Activated CD4-positive, alpha-beta T cell treated with anti-CD3 and anti-CD28 coated beads for 4 hours (primary cell): ENCODE measurements at places on chromosomes 11 and 22.

DNA sequence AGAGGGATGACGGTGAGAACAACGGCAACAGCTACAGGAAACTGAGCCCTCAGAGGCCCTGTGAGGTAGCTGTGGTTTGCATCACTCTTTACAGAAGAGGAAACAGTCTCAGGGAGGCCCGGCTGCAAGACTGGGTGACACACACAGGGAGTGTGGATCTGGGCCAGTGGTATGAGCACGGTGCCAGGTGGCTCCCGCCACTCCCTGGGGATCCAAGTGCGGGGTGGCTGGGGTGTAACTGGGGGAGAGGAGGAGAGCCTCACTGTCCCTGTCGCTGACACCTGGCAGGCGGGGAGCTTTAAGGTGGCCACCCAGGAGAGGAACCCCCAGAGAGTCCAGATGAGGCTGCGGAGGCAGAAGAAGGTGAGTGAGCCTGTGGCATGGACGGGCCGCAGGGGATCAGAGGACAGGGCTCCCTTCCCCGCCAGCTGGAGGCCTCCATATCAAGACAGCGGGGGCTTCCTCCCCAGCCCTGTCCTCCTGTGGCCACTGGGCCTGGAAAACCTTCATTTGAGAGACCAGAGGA is 5.6 kb downstream of the RGL4 start:
- peak; percentile 70 for DNase-seq

DNA sequence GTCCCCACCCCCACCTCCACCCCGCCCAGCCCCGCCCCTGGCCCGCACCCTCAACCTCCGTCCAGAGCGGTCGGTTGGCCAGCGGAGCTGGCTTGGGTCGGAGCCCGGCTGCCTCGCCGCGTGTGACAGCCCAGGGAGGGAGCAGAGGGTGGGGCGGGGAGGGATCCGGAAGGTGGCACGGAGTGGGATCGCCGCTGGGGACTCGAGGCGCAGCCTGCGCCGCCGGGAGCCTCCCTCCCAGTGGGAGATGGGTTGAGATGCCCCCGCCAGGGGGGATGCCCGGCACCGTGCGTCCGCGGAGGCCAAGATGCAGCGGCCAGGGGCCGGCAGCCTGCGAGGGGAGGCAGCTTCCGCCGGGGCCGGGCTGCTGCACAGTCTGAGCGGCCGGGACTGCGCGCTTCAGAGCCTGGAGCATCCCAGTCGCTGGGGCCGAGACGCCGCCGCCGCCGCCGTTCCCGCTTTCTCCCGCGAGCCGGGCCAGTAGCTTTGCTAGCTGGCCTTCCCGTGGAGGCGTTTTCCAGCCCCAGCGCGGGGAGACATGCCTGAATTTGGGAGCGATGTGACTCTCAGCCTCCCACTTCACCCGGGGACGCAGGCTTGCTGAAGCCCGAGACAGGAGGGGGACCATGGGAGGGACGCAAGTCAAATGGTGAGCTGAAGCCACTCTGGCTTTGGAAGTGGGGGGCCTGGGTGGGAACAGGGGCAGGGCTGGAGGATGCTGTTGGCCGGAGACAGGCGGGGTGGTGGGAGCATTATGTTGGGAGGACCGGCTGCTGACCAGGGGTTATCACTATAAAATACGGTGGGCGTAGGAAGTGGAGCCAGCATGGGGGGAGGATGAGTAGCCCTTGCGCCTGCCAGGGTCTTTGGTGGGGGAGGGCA is 40.2 kb downstream of the DIXDC1 start:
- peak; percentile 1 for DNase-seq

GRCh38 chr11:132336781-132337535 is 966.5 kb downstream of the NTM start:
- DNase-seq: no peak

GRCh38 chr11:8368194-8368593 is 104.5 kb upstream of the LMO1 start:
- DNase-seq: no peak

- DNase-seq: no peak
Observed at GRCh38 chr11:92477686-92478085, 253.1 kb downstream of the FAT3 start.

DNA sequence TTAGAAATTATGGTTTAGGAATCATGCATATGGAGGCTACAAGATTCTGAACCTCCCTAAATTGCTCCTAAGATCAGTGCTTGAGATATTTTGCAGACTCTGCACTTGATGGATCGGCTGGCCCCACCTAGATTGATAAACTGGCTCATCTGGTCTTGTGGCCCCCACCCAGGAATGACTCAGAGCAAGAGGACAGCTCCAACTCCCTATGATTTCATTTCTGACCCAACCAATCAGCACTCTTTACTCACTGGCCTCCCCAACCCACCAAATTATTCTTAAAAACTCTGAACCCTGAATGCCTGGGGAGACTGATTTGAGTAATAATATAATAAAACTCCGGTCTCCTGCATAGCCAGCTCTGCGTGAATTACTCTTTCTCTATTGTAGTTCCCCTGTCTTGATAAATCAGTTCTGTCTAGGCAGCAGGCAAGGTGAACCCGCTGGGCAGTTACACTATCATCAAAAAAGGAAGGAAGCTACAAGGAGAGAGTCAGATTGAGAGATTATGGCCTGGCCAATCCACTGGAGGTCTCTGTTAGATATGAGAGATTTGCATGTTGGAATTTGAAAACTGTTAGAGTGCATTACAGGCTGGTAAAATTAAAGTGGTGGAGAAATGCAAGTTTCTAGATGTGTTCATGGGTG is 245.8 kb downstream of the CSNK2A3 start:
- no peak for DNase-seq

DNA sequence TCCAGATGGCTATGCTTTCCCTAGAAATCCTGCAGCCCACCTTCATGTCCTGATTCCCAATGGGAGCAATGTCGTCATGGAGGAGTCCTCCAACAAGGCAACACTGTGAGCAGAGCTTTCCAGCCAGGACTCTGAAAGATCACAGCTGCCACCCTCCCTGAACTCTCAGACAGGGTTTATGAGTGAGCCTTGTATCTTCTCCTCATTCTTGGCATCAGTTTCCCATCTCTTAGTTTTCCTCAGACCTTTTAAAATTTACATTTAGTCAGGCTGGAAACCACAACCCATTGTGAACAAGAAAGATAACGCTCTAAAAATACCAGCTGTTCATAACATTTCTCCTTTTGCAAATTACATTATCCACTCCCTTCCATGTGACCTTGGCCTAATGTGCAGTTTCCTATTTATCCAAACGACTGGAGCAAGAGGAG is 15.6 kb upstream of the LYVE1 start:
- DNase-seq: no peak

DNA sequence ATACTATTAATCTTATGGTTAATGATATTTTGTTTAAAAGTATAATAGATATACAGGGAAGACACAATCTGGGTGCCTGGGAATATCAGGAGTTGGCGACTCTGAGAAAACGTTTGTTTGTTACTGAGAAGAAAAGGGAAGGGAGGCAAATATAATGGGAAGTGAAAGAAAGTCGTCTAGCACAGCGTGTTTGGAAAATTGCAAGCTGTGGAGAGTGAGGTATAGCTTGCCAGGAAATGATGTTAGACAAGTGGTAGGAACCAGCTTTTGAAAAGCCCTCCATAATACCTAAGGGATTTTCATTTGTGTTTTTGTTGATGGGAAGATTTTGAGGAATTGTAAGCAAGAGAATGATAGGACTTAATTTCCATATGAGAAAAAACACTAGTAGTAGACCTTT is 322.2 kb downstream of the LUZP2 start:
- DNase-seq: no peak

DNA sequence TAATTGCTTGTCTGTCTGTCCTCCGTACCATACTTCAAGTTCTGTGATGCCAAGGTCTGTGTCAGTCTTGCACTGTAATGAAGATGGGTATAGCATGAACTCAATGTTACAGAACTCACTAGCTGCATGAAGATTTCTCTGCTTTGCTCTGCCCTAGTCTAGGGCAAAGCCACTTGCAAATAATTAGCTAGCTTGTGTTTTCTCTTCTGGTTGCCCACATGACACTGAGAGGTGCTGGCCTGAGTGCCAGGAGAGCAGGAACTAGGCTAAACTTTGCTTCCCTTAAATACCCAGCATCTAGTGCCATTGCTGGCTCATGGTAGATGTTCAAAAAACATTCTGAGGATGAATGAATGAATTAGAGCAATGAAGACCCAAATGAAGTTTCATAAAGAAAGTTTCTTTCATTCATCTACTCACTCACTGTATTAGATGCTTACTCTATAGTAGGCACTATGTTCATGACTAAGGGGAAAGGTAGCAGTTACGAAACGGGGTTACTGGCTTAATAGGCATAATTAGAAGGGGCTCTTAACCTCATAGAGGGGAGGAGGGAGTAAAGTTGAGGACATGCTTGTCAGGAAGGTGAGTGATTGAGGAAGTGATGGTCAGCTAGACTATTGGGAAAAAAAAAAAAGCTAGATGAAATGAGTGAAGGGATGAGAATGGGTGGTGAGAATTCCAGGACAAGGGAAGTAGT is 4.4 kb upstream of the ENDOD1 start:
- no peak for DNase-seq

DNA sequence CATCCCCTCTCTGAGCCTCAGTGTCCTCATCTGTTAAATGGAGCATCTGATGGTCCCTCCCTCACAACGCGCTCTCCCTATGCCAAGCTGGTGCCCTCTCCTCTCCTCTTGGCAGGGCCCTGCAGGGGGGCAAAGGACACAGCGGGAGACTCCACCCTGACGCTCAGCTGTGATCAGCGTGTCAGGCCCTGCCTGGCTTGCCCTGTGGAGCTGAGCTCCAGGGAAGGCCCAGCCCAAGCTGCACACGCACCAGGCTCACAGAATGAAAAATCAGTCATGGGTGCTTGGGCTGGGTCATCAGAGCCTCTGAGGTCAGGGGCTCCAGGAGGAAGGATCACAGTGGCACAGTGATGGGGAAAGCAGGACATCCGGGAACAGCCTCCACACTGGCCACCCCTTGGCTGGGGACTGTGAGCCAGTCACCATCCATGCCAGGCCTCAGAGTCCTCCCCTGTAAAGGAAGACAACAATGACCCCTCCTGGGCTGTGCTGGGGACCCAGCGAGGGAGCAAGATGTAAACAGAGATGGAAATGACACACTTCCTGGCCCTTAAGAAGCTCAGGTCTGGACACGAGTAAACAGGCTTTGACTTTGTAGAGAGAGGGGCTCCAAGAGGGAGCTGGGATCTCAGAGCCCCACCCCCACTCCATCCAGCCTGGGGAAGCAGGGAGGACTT is 36.6 kb downstream of the RPL3 start:
- DNase-seq: no peak

GRCh38 chr11:130608287-130608686 is 159.8 kb downstream of the ADAMTS15 start:
- DNase-seq: no peak

DNA sequence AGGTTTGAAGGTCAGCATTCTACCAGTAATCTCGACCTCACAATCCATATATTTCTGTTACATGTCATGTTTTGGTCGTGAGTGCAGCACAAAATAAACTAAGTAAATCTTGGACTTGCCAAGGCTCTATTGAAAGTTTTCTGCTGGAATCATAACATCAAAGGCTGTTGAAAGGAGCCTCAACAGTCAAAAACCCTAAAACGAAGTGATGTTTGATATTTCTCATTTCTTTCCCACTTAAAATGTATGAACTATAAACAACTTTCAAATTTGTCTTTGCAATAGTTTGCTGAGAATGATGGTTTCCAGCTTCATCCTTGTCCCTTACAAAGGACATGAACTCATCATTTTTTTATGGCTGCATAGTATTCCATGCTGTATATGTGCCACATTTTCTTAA is 1118.5 kb downstream of the LRRC4C start:
- no peak for DNase-seq

DNA sequence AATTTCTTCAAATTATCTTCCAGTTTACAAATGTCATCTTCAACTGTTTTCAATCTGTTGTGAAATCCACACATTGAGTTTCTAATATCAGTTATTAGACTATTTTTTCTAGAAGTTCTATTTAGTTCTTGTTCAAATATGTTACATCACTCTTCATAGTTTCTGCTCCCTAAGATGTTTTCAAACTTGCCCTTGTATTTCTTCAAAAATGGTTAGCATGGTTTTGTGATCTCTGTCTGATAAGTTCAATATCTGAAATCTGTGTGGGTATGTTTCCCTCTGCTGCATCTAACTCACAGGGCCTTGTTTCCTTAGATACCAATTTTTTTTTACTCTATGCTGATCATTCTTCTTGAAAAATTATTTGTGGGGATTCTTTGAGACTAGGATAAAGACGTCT is 46.2 kb upstream of the SLC36A4 start:
- DNase-seq: no peak

GRCh38 chr11:65504674-65505465 is 6.0 kb downstream of the MALAT1 start:
- DNase-seq: no peak

- DNase-seq: no peak
Observed at GRCh38 chr11:115926601-115927000, 422.4 kb upstream of the CADM1 start.

- no peak for DNase-seq
Observed at GRCh38 chr22:33163815-33164214, 105.6 kb upstream of the SYN3 start.

GRCh38 chr11:122085264-122085663 is 30.8 kb downstream of the BLID start:
- DNase-seq: no peak

- no peak for DNase-seq
Observed at GRCh38 chr22:44847380-44847779, 95.0 kb downstream of the ARHGAP8 start.

GRCh38 chr11:127862406-127862805 is 725.0 kb downstream of the ETS1 start:
- no peak for DNase-seq

DNA sequence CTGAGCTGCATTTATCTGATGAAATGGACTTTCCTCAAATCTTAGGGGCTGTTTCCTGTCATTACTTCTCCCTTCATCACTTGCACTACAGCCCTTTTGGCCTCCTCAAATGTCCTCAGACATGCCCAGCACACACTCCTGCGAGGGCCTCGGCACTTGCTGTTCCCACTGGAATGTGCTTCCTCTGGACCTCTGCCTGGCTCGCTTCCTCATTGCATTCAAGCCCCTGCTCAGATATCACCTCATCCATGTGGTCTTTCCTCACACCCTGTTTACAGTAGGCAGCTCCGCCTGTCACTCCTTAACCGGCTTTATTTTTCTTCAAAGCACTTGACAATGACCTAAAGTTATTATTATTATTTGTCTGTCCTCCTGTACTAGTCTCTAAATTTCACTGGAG is 9.0 kb downstream of the NAT10 start:
- no peak for DNase-seq

DNA sequence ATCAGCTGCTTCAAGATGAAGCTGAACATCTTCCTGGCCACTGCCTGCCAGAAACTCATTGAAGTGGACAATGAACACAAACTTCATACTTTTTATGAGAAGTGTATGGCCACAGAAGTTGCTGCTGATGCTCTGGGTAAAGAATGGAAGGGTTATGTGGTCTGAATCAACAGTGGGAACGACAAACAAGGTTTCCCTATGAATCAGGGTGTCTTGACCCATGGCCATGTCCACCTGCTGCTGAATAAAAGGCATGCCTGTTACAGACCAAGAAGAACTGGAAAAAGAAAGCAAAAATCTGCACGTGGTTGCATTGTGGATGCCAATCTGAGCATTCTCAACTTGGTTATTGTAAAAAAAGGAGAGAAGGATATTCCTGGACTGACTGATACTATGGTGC is 22.2 kb upstream of the BIRC3 start:
- no peak for DNase-seq
